ENCODE measurements at places on chromosomes 2 and 18.

DNA sequence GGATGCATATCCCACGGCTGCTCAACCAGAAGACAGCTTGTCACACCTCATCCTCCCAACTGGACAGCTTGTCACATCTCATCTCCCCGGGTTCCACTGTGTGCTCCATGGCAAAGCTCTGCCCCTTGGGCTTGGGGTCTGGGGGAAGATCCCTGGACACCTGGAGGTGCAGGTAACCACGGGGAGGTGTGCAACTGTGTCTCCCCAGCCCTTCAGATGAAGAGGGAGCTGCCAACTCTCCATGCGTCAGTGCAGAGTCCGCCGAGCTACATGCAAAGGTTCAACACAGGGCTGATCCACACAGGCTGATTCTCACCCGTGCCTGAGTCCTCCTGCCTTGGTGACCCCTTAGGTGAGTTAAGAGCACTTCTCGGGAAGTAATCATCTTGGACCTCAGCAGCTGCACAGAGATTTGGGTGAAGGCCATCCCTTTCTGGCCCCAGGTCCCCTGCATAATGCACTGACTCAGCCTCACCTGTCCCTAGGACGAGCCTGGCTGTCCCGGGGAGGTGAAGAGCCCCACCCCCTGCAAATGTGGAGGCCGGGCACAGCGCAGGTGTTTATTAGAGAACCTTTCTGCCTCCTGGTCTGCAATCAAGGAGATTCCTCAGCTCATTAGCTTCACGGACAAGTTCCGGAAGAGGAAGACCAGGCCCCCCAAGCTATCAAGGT lies 157.9 kb downstream of the PXDN start:
- no peaks in the 10 kb centered on the region for H3K36me3 ChIP-seq
- no peaks in the 10 kb centered on the region for H3K27me3 ChIP-seq
- H3K4me3 ChIP-seq, result no peak overlapping the region
- no peak overlapping the region for H3K27ac ChIP-seq
- H3K4me1 ChIP-seq, result peaks cover 15% of the 10 kb centered on the region

GRCh38 chr18:78596794-78597345 lies 382.7 kb upstream of the SALL3 start:
- H3K36me3 ChIP-seq, result no peaks in the 10 kb centered on the region
- no peak for DNase-seq
- no peak overlapping the region for H3K4me3 ChIP-seq
- no peak overlapping the region for H3K27ac ChIP-seq

GRCh38 chr18:34511435-34511834 lies 198.7 kb upstream of the DTNA start:
- H3K4me1 ChIP-seq, result no peaks in the 10 kb centered on the region
- H3K27me3 ChIP-seq, result no peaks in the 10 kb centered on the region
- H3K27ac ChIP-seq, result no peak overlapping the region
- no peak for DNase-seq
- H3K36me3 ChIP-seq, result no peaks in the 10 kb centered on the region

GRCh38 chr2:102119255-102119654 lies 23.3 kb upstream of the IL1R1 start:
- no peak for DNase-seq
- peaks cover 28% of the 10 kb centered on the region for H3K4me1 ChIP-seq
- no peaks in the 10 kb centered on the region for H3K36me3 ChIP-seq
- H3K27ac ChIP-seq, result no peak overlapping the region

- H3K27ac ChIP-seq, result no peak overlapping the region
- H3K4me1 ChIP-seq, result peaks cover 22% of the 10 kb centered on the region
- H3K27me3 ChIP-seq, result no peaks in the 10 kb centered on the region
- H3K36me3 ChIP-seq, result no peaks in the 10 kb centered on the region
- H3K4me3 ChIP-seq, result no peak overlapping the region
Observed at GRCh38 chr18:44846450-44846849, 165.8 kb downstream of the SETBP1 start.

Data from esophagus muscularis mucosa (tissue), 4 donors.